Vagina (tissue), 2 donors: ENCODE measurements at places on chromosomes 2 and 18. TPM values are rescaled to one million over a fixed set of nuclear protein-coding genes. Genes with fewer than 3 reads are reported as not detected.

DNA sequence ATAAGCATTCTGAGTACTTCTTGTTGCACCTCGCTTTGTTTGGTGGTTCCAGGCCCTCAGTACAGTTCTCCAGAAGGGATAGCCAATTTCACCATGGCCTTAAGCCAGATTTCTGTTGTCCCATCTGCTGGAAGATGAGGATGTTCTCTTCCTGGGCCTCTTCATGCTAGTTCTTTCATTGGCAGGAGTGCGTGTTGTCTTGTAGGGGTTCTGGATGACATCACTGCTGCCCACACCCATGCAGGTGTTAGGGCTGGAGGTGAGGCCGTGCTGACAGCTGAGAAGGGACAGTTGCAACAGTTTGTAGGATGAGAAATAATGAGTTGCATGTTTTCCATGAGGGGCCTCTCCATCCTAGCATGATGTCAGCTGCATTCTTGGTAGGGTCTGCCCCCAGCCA, 142.9 kb downstream of the LDLRAD4 start:
- H3K4me1 ChIP-seq = no peaks in the 10 kb centered on the region
- no peaks in the 10 kb centered on the region for H3K36me3 ChIP-seq
- H3K27me3 ChIP-seq = no peaks in the 10 kb centered on the region
- DNase-seq = no peak
- H3K27ac ChIP-seq = no peak overlapping the region

- no peak overlapping the region for H3K4me3 ChIP-seq
- DNase-seq = no peak
- H3K27me3 ChIP-seq = no peaks in the 10 kb centered on the region
- H3K36me3 ChIP-seq = no peaks in the 10 kb centered on the region
These were observed 46.9 kb upstream of the GREB1L start for GRCh38 chr18:21194871-21195771.

DNA sequence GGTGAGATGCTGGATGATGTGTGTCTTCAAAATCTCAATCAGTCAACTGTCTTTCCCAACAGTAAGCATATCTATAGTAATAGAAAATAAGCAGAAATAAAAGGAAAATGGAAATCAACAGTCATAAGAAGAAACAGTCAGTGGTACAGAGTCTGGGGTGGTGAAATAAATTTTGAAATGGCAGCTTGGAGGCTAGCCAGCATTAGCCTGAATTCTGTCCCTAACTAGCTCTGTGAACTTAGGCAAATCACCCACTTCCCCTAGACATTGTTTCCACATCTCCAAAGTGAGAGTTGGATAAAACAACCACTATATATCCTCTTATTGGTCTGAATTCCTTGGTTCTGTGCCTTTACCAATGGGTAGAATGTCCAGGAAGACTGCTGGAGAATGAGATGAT, 189.7 kb upstream of the REV1 start:
- H3K4me1 ChIP-seq = no peaks in the 10 kb centered on the region
- DNase-seq = no peak
- H3K27ac ChIP-seq = no peak overlapping the region
- no peaks in the 10 kb centered on the region for H3K36me3 ChIP-seq
- H3K27me3 ChIP-seq = no peaks in the 10 kb centered on the region
- H3K4me3 ChIP-seq = no peak overlapping the region

GRCh38 chr2:186992597-186992996, 143.6 kb upstream of the ZSWIM2 start:
- DNase-seq = no peak
- no peaks in the 10 kb centered on the region for H3K36me3 ChIP-seq
- no peaks in the 10 kb centered on the region for H3K27me3 ChIP-seq

SLC8A1 gene
- total RNA-seq = 40.8 TPM

KIAA2012 gene
- total RNA-seq = not detected

ANO7 gene
- 0.98 TPM for total RNA-seq
